ENCODE measurements at places on chromosomes 2 and 18.

- no peaks in the 10 kb centered on the region for H3K27me3 ChIP-seq
- no peak overlapping the region for H3K4me3 ChIP-seq
- DNase-seq, result no peak
- no peak overlapping the region for H3K27ac ChIP-seq
- H3K36me3 ChIP-seq, result no peaks in the 10 kb centered on the region
Measured at GRCh38 chr2:199441759-199442158, 16.0 kb downstream of the SATB2 start.

DNA sequence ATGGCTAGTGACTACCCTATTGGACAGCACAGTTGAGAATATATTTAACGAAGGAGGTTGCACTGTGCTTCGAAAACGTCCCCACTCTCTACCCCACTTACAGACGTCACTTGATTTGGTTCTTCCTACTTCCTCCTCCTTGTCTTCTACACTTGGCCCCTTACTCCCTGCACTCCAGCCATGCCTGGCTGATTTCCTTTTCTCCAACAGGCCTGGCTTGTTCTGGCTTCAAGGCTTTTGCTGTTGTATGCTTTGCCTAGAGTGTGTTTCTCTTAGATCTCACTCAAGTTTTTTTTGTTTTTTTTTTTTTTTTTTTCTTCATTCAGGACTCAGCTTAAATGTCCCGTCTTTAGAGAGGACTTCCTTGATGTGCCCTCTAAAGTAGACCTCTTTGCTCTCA is 336.8 kb downstream of the CLIP4 start:
- no peaks in the 10 kb centered on the region for H3K27me3 ChIP-seq
- H3K27ac ChIP-seq, result no peak overlapping the region
- H3K36me3 ChIP-seq, result no peaks in the 10 kb centered on the region
- DNase-seq, result no peak

DNA sequence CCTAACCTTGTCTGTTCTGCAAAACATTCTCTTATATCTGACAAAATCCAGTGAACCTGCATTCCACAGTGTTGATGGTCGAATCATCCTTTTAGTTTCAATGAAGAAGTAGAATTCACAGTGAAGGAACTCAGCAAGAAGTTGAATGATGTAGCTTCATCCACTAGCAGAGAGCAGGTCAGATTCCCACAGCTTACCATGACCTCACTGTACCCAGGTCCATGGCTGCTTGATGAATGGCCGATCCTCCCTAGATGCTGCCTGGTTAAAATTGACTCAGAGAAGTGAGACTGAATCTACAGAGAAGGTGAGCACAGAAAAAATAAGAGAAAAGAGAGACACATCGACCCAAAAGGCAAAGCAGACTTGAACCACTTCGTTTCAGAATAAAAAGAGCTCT is 906.0 kb upstream of the CHAC2 start:
- no peaks in the 10 kb centered on the region for H3K27me3 ChIP-seq
- no peak overlapping the region for H3K4me3 ChIP-seq
- no peak overlapping the region for H3K27ac ChIP-seq

- no peaks in the 10 kb centered on the region for H3K36me3 ChIP-seq
- H3K4me3 ChIP-seq, result no peak overlapping the region
- H3K27ac ChIP-seq, result no peak overlapping the region
- peaks cover 11% of the 10 kb centered on the region for H3K27me3 ChIP-seq
- H3K4me1 ChIP-seq, result peaks cover 1% of the 10 kb centered on the region
- no peak for DNase-seq
Measured at GRCh38 chr2:102147935-102148334, 5.4 kb downstream of the IL1R1 start.

DNA sequence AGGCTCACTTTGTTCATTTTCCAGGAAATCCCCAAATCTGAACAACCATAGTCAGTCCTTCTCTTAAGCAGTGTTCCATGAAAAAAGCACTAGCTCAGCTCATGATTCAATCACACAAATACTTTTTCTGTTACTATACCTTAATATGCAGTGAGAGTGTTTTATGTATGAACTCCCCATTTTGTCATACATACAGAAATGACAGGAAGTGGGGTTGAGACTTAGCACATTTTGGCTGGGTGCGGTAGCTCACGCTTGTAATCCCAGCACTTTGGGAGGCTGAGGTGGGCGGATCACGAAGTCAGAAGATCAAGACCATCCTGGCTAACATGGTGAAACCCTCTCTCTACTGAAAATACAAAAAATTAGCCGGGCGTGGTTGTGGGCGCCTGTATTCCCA is 55.2 kb upstream of the DTNB start:
- H3K27me3 ChIP-seq, result no peaks in the 10 kb centered on the region
- no peak overlapping the region for H3K27ac ChIP-seq
- no peaks in the 10 kb centered on the region for H3K4me1 ChIP-seq
- no peak for DNase-seq
- H3K4me3 ChIP-seq, result no peak overlapping the region

Measured in spinal cord (tissue), 10 donors.